ENCODE measurements at places on chromosomes 12 and 14.

DNA sequence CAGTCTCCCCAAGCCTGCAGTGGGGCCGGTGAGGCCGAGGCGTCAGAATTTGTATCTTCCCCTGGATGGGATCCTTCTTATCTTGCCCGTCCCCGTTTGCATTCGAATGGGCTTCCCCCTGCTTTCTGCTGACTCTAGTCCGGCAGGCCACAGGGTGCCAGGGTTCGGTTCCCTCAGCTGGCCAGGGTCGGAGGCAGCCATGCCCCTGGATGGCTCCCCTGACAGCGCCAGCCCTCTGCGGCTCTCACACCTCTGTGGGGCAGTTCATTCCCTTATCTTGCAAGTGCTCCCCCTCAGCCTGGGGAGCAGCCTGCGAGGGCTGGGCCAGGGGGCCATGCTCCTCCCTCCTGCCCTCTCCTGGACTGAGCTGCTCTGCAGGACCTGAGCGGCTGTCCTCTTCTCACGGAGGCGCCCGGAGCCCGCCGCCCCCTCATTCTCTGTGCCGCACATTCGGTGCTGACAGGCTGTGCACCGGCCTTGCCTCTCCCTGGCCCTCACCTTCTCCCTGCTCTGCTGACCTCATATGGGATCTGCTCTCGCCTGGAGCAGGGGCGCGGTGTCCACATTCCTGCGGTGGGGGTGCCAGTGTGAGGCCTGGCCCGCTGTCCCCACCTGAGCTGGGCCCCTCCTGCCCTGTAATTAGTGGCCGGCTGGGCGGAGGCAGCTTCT, 32.8 kb downstream of the KIF26A start:
- DNase-seq = no peak

DNA sequence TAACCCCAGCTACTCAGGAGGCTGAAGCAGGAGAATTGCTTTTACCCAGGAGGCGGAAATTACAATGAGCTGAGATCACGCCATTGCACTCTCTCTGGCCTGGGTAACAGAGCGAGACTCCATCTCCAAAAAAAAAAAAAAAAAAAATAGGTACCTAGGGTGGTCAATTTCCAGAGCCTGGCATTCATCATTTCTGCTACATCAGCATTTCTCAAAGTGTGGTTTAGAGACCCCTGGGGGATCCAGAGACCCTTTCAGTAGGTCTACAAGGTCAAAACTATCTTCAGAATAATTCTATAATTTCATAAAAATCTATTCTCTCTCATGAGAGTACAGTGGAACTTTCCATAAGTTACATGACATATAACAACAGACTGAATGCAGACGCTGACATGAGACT, 19.9 kb downstream of the CERS5 start:
- no peak for DNase-seq

- no peak for DNase-seq
These were observed 9.8 kb upstream of the RIMKLB start for GRCh38 chr12:8687846-8688601.

DNA sequence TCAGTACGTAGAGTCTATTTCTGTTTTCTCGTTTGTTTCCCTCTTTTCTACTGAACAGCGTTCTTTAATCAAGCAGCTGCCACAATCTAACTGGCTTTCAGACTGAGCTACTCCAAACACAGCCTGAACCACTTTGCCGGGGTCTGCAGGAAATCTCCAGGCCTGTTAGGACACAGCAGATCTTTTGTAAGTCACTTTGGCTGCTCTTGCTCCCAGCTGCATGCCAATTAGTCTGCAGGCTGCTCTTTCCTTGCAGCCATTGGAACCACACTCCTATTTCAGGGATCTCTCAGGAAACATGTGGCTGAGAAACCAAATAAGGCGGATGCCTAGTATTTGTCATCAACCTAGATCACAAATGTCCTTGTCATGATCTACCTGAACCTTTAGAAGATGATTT, 73.6 kb downstream of the TMTC1 start:
- DNase-seq = no peak

- DNase-seq = no peak
These were observed 152.7 kb downstream of the FOXN3 start for GRCh38 chr14:89264196-89264800.

DNA sequence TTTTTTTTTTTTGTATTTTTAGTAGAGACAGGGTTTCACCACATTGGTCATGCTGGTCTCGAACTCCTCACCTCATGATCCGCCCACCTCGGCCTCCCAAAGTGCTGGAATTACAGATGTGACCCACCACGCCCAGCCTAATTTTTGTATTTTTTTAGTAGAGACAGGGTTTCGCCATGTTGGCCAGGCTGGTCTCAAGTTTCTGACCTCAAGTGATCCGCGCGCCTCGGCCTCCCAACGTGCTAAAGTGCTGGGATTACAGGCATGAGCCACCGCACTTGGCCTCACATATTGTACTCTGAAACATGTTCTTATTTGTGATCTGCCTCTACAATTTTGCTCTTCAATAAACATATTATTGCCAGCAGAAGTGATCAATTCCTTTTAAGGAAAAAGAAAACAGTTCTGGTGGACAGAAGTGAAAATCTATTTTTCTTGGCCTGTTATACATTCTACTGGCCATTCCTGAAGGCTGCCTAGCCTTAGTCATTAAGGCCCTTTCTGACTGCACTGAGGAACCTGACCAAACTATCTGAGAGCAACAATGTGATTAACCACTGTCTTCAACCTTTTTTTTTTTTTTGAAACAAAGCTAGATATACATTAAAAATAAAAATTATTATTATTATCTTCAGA, 36.1 kb downstream of the SNX6 start:
- DNase-seq = no peak

- no peak for DNase-seq
These were observed 78.0 kb upstream of the SSTR1 start for GRCh38 chr14:38129705-38130104.

DNA sequence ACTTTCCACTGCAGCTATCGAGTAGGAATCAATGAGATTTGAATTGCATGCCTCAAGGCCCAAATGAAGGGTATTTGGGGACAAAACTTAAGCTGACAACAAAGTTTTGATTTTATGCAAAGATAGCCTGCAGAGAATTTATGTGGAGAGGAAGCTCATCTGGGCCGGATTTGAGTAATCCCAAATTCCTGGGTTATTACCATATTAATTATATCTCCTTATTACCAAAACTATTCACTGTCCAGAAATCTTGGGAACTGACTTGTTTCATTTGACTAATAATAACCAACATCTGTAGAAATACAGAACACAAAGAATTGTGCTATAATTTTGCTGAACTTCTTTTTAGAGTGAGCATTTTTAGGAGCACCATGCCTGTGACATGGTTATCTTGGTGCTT, 70.4 kb downstream of the KITLG start:
- DNase-seq = no peak
